ENCODE measurements at places on chromosomes 6 and 20.

- no peak for DNase-seq
Measured at GRCh38 chr6:1993042-1993441, 252.4 kb downstream of the GMDS start.

DNA sequence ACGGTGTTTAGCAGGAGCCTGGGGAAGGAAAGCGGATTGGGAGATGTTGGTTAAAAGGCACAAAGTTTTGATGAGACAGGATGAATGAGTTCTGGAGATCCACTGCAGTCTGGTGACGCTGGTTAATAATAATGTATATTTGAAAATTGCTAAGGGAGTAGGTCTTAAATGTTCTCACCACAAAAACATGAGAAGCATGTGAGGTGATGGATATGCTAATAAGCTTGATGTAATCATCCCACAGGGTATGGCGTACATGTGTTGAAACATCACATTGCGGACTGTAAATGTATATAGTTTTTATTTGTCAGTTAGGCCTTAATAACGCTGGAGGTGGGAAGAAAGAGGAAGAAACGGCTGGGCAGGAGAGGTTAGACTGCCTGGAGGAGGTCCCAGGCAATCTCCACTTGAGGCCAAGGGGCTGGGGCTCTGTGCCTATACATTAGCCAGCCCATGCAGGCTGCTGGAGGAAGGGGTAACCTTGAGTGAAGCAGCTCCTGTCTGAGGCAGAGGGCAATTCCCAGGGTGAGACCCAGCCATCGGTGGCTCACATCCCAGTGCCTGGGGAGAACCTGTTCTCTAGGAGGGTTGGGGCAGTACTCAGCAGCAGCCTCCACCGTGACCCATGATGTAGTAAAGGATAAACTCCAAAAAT is 188.2 kb upstream of the QKI start:
- DNase-seq: no peak

DNA sequence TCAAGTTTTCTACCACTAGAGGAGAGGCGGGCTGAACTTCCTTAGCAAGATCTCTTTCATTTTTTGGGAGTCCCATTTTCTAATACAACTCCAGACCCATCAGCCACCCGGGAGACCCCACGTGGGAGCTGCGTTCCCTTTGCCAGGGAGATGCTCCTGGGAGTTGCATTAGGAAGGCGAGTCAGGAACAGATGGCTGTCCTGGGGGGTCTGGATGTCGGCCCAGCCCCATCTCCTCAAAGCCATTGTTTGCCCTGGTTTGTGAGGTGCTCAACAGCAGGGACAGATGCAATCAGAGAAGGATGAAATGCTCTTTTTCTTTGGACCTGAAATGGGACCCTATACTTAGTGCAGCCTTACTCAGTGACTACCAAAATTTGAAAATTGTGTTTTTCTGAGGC is 39.4 kb downstream of the CARMIL1 start:
- DNase-seq: no peak

GRCh38 chr6:95288251-95288650 is 289.1 kb upstream of the MANEA start:
- DNase-seq: no peak

- no peak for DNase-seq
Measured at GRCh38 chr20:22815603-22816315, 219.4 kb upstream of the SSTR4 start.

Data from vagina (tissue), 2 donors.